Sigmoid colon (tissue), 7 donors: ENCODE measurements at places on chromosomes 7 and 10.

DNA sequence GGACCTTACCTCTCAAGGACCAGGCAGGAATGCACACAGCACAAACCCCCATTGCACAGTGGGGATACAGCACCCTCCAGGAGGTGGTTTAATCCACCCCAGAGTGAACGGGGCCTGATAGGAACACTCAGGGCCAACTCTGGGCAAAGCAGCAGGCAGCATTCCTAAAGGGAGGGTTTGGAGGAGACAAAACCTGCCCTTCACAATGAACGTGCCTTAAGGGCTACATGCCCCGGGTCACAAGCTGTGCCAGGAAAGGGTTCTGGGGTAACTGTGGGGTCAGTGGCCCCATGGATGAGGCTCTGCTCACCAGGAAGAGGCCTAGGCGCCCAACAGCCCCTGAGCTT is 1.1 kb downstream of the GPRIN2 start:
- DNase-seq, result peak; percentile 64

GRCh38 chr10:14524691-14525324 is 194.1 kb upstream of the FRMD4A start:
- no peak for DNase-seq

- DNase-seq, result no peak
These were observed 1.0 kb downstream of the YKT6 start for GRCh38 chr7:44201813-44202212.

GRCh38 chr10:23439452-23439960 is 631 bp downstream of the OTUD1 start:
- DNase-seq, result peak; percentile 66

GRCh38 chr10:95536017-95536416 is 25.2 kb downstream of the SORBS1 start:
- DNase-seq, result peak; percentile 95

- no peak for DNase-seq
These were observed 234.1 kb downstream of the FOXP2 start for GRCh38 chr7:114648680-114649079.

- no peak for DNase-seq
These were observed 10.8 kb downstream of the NKX6-2 start for GRCh38 chr10:132774902-132775863.

GRCh38 chr7:63925262-63925625 is 73.4 kb upstream of the ZNF722 start:
- DNase-seq, result no peak

- no peak for DNase-seq
These were observed 757 bp upstream of the NRCAM start for GRCh38 chr7:108456845-108457540.

DNA sequence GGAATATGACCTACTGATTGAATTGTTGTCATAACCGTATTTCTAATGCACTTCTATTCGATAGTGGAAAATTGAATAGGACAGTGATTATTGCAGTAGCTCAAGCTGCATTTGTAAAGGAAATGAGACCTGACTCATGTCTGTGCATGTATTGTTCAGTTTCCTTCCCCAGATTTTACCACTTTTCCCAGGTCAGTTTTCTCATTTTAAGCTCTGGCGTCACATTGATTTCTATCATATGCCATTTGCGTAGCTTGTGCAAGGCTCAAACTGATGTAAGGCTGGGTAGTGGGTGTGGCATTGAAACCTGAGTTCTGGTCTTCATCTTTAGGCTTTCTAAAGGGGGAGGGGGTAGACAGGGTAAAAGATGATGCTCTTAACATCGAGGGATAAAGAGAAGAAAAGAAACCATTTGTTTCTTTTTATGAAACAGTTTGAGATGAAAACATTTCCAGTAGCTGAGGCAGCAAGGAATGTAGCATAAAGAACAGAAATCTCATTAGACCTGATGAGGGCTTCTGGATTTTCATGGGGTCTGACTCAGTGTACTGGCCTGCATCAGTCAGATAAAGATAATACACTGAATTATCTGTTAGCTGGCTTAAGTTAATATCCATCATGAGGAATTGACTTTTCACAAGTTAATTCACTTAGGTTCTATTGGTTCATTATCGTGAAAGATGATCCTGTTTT is 182.3 kb upstream of the CDCA7L start:
- DNase-seq, result no peak

GRCh38 chr7:152512706-152513105 is 76.9 kb upstream of the KMT2C start:
- no peak for DNase-seq

GRCh38 chr10:48467669-48468068 is 137.2 kb downstream of the ARHGAP22 start:
- DNase-seq, result no peak

- DNase-seq, result peak; percentile 49
These were observed 137.1 kb upstream of the UNC5B start for GRCh38 chr10:71075086-71075758.

DNA sequence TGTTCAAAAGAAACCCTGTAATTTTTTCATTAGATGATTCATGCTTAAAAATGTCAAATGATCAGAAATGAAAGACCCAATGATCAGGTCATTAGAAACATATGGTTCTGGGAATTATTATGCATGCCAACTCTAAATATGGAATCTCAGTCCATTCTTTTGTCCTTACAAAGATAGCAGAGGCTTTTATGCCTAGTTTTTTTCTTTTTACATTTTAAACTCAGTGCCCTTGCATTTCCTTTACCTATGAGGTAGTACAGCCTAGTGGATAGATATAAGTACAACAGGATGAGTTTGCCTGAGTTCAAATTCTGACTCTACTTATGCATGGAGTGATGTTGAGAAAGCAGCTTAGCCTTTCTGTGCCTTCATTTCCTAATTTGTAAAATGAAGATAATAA is 392.9 kb downstream of the SUGCT start:
- no peak for DNase-seq

- DNase-seq, result no peak
These were observed 652 bp downstream of the OR2A12 start for GRCh38 chr7:144086730-144087129.

DNA sequence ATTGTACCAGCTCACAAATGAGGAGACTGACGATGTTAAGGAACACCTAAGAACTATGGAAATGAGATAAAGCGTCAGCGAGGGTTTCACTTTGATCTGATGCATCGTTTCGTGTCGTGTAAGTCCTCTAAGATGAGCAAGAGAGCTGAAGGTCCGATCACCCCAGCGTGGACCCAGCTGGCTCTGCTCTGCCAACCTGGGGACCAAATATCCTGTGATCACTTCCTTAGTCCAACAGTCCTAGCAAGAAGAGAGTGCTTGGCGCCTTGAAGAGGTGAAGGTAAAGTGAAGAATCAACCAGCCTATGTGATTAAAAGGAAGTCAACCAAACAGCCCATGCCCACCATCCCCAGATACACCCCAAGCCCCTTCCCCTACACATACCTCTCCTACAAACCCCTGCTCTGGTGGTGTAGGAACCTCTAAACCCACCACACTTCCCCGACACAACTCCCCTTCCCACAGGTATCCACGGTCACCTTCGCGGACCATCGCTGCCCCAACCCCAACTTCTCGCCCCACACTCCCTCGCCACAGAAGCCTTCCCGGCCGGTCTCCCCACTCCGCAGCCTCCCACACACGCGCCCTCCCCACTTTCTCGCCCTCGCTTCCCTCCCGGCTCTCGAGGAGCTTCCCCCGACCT is 722 bp downstream of the UPF2 start:
- no peak for DNase-seq

- no peak for DNase-seq
These were observed 101.4 kb downstream of the FAM107B start for GRCh38 chr10:14673189-14673861.

DNA sequence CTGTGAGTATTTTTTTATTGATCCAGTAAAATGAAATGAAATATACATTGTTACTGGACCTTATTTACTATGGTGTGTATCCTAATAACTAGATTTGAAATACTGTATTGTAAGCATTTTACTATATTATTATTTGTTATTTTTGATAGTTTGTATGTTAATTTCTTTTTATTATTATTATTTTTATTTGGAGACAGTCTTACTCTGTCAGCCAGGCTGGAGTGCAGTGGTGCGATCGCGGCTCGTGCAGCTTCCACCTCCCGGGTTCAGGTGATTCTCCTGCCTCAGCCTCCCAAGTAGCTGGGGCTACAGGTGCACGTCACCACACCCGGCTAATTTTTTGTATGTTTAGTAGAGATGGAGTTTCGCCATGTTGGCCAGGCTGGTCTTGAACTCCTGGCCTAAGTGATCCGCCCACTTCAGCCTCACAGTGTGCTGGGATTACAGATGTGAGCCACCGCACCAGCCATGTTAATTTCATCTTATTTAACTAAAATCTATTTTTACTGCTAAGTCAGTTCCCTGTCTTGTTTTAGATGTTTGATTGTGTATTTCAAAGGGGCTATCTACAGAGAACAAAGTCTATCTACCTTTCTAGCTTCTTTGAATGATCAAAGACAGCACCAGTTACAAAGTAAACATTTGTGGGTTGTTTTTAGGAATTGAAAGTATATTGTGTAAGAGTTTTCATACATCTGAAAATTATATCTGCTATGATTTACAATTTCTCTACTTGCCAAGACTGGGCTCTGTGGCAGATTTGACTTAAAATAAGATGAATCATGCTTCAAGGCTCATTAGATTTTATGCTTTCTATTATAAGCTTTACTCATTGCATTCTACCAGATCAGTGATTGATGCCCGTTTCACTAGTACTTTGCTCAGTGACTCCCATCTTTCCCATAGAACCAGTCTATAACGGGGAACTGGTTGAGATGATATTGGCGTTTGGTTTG is 41.6 kb downstream of the CDC123 start:
- DNase-seq, result no peak

DNA sequence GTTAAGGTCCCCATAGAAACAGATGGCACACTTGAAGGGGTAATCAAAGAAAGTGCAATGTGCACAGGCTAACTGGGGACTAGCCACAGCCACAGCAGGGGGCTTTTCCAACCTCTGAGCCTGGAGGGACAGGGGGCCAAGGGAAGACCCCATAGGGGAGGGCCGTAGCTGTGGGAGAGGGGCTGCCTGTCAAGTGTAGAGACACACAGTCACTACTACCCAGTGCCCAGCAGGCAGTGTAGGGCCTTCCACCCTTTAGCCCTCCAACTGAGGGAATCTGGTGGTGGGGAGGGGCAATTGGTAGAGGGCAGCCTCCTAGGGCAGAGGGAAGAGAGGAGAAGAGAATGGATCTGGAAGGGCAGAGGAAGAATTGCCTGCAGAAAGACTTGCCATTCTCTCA is 54.6 kb downstream of the CREB5 start:
- no peak for DNase-seq

GRCh38 chr10:98055841-98056516 is 25.6 kb upstream of the CRTAC1 start:
- no peak for DNase-seq

DNA sequence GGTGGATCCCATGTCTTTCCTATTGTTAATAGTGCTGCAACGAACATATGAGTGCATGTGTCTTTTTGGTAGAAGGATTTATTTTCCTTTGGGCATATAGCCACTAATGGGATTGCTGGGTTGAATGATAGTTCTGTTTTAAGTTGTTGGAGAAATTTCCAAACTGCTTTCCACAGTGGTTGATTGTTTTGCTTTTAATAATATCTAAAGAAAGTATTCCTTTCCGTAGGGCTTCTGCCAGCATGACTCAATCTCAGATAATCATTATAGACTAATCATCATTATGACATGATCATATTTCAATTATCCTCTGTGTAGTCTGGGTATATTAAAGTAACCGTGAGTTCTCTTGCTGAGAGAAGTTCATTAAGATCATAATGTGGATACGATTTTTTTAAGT is 110.2 kb upstream of the KMT2E start:
- no peak for DNase-seq

- peak; percentile 85 for DNase-seq
These were observed 19.7 kb downstream of the MXI1 start for GRCh38 chr10:110226926-110227641.

GRCh38 chr7:131363719-131364118 is 36.0 kb downstream of the MKLN1 start:
- DNase-seq, result no peak

GRCh38 chr10:108757946-108758345 is 1165.4 kb downstream of the XPNPEP1 start:
- DNase-seq, result no peak

DNA sequence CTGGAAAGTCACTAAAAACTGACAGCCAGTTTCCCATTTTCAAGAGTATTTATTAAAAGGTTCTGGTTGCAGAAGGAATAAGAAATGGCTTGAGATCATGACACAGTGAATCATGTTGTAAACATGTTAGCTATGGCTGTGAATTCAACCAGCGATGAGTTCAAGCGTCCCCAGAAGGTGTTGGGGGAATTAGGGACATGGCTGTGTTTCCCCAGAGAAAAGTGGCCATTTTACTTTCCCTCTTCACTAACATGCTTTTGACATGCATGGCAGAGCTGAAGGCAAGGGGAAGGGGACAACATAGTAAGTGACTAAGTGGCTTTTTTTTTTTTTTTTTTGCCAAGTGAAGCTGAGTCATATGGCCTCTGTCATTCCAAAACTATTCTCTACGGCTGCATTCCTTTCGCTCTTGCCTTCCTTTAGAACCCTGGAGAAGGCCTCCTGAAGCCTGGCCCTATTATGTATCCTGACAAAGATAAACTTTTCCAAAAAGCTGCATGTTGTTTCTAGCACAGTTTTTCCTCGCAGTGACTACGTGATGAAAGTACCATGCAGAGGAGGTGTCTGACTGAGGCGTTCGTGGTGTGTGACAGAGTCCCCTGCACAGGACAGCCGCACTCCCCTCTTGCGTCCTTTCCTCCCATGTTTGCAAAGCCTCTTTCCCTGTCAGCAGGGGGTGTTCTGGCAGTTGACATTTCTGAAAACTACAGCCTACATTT is 46.9 kb downstream of the EGFR start:
- DNase-seq, result no peak

- DNase-seq, result no peak
These were observed 218 bp downstream of the GDI2 start for GRCh38 chr10:5813091-5813340.

- no peak for DNase-seq
These were observed 78.4 kb downstream of the SLC16A9 start for GRCh38 chr10:59631237-59631636.

DNA sequence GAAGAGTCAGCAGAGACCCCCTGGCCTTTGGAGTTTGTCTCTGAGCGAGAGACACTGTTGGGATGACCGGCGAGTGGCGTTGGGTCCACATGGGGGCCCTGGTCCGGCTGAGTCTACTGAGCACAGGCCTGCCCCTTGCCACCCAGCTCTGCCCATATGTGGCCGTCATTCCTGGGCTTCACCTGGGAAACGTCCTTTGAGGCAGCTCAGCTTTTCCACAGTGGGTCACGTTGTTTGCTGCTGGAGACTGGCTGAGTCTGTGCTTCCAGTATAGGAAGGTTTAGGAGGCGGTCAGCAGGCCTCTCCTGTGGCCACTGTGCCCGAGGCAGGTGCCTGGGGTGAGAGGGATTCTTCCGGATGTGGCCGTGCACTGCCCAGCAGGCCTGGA is 17.1 kb downstream of the ADAM8 start:
- DNase-seq, result no peak

- no peak for DNase-seq
These were observed 15.2 kb downstream of the CACNA2D1 start for GRCh38 chr7:82428186-82428961.

GRCh38 chr7:159140170-159140910 is 4.3 kb downstream of the VIPR2 start:
- DNase-seq, result no peak
